RWPE2 (cell line): ENCODE measurements at places on chromosomes 16 and 17.
A peak's percentile ranks its signal among the peaks of the same experiment; 100 is the strongest.

DNA sequence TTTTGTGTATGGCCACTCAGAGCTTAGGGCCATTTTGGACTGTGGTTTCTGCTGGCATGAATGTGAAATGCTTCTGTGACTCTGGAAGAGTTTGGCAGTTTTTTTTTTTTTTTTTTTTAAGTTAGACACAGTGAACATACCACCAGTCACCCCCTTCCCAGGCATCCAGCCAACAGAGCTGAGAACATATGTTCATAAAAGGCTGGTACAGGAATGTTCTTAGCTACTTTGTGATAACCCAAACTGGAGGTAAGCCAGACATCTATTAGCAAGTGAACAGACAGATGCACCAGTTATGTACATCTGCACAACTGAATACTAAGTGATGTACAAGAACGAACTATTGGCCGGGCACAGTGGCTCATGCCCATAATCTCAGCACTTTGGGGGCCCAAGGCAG, 92.7 kb downstream of the ABCC1 start:
- DNase-seq, result no peak

- peak; percentile 55 for DNase-seq
Measured at GRCh38 chr16:89621698-89622409, 8.4 kb downstream of the DPEP1 start.

DNA sequence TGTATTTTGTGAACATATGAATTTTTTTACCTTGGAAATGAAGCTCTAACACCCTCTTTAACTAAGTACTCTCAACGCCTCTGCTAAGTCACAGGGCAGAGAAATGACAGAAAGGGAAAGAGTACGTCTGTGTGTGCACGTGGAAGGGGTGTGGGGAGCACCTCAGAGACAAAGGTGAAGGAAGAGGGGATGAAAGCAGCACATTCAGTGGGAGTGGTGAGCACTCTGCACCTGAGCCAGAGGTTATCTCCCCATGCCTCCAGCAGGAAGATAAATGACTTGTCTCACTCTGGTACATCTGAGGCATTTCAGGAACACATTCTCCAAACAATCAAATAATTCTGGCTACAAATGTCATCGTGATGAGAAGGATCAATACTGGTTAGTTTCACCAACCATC, 15.0 kb downstream of the GNA13 start:
- no peak for DNase-seq

DNA sequence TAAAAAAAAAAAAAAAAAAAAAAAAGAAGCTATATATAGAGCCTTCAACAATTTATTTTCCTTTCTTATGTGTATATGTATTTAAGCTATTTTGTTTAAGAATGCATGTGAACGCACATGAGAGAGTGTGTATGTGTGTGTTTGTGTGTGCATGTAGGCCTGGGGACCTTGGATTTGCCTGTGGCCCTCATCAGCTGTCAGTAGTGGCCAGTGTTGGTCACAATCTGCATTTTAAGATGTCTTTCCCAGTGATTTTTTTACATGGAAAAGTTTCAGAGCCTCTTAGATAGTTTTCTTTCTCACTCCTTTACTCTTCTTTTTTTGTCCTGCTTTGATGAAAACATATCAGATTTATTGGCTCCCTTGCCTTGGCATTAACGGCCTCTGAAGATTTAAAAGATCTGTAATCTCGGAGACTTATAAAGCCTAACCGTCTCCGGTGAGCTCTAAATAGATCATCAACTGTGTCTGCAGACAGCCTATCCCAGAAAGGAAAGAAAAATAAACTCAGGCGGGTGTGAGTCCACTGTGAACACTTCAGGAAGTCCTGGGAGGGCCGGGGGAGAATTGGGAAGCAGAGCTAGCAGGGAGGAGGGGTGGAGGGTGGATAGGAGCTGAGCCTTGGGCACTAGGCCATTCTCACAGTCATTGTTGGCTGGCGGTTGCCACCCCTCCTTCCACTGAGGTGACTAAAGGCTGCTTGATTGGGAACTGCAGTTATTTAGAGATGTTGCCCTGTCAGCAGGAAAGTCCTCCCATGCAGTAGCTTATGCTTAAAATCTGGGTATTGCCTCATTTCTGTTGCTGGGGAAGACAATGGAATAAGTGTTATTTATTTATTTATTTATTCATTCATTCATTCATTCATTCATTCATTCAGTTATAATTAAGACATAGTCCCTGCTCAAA, 86.8 kb downstream of the WWP2 start:
- no peak for DNase-seq

- no peak for DNase-seq
Measured at GRCh38 chr17:77473615-77474226, 333.0 kb downstream of the SEC14L1 start.

DNA sequence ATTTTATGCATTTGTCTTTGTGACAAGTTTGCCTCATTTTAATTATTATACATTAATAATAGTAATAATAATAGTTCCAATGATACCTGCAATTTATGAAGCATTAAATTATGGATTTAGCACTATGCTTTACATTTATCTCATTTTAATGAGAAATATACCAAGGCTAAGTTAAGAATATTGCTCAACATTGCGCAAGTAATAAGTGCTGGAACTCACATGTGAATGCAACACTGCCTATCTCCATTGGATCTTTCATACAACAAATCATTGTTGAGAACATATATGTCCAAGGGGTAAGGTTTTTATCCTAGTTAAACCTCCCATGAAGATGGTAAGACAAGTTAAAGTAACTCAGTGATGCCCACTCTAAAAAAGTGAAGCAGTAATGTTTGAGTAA, 703.7 kb upstream of the SOX9 start:
- no peak for DNase-seq

- DNase-seq, result no peak
Measured at GRCh38 chr16:58485184-58485887, 14.6 kb upstream of the NDRG4 start.

DNA sequence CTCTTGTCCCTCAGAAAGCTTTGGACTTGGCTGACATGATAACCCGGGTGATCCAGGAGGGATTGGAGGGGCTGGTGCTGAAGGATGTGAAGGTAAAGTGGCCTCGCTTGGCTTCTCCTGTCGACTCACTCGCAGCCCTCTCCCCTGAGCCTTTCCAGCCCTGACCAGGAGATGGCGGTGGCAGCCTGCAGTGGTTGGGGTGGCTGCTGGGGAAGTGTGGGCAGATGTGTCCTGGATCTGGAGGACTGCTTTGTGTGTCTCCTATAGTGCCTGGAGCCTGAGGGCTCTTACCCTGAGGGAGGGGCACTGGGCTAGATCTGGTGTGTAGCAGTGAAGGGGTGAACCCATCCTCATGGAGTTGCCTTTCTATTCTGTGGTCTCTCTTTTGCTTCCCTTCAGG, 17.9 kb downstream of the LIG3 start:
- no peak for DNase-seq

- no peak for DNase-seq
Measured at GRCh38 chr17:70055000-70055399, 20.0 kb upstream of the KCNJ16 start.

GRCh38 chr16:72909196-72909595, 138.7 kb downstream of the ZFHX3 start:
- DNase-seq, result no peak

DNA sequence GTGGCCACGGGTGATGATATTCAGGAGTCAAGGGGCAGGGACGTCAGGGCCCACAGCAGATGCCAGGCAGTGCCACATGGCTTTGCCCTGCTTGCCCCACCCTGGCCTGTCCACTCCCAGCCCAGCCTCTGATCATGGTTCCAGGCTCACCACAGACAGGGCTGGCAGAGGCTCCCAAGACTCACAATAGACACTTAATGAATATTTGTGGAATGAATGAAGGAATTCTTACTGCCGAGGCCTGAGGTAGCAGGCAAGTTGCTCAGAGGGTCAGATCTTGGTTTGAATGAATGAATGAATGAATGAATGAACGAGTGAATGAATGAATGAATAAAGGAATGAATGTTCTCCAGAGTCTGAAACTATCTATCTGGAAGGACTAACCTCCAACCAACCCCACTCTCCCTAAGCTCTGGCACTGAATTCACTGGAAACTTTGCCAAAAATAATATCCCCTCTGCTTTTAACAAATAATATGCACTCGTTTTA, 60.9 kb downstream of the RAI1 start:
- no peak for DNase-seq

GRCh38 chr16:72302332-72302731, 130.4 kb upstream of the PMFBP1 start:
- no peak for DNase-seq

GRCh38 chr17:29138184-29138955, 41.8 kb downstream of the MYO18A start:
- no peak for DNase-seq

DNA sequence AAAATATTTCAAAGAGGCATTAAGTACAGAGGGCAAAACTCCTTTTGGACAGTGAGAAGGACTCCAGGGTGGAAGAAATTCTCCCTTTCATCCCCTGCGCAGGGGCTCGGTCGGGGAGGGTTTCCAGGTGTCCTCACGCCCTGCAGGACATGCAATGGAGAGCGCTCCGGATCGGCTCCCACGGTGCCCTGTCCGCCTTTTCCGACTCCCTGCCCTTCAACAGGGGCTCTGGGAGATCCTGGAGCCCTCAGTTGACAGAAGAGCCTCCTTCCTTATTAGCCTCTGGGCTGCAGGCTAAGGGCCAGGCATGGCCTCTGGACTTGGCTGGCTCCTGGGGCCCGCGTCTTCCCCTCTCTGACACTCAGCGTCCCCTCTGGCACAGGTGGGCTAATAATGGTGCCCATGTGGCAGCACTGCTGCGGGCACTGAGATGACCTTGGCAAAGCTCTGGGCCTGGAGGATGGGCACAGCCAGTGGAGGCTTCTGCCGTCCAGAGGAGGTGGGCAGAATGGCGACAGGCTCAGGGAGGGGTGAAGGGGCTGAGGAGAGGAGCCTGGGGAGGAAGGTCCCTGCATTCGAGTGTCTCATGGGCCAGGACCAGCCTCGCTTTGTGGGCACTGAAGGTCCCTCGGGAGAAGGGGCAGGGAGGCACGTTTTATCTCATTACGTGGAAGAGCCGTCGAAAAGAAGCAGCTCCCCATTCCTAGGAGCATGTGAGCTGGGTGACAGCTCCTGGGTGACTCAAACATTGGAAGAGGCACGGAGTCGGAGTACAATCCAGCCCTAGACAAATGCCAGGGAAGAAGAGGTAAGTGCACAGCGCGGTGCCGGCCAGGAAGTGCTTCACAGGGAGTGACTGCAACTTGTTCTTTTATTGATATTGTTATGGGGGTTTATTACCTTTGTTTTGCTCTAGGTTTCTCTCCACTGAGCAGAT, 161.7 kb downstream of the IRF8 start:
- peak; percentile 40 for DNase-seq

DNA sequence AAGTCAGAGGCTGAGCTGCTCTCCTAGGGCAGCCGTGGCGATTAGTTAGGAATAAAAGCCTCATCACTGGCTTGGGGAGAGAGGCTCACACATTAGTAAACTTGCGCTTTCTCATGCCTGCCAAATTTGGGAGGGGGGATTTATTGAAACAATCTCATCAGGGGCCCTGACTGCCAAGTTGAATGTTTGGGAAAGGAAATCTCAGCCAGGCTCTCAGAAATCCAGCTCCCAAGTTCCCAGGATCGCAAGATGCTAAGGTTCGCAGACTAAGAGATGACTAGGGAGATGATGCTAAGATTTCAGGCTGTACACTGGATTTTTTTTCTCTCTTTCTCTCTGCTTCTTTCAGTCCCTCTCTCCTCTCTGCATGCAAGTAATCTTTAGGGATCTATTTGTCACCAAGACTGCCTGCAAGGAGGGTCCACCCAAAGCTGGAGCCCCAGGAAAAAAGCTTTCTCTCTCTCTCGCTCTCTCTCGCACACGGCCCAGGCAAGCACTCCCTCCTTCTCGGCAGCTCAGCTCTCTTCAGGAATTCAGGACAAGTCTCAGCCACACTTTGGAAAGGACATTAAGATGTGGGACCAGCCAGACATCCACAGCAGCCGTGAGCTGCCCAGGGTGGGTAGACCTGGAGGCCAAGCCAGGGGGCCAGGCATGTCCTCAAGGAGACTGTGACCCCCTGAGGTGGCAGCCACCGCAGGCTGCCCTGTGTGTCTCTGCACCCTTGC, 1.4 kb downstream of the GPR139 start:
- DNase-seq, result no peak

DNA sequence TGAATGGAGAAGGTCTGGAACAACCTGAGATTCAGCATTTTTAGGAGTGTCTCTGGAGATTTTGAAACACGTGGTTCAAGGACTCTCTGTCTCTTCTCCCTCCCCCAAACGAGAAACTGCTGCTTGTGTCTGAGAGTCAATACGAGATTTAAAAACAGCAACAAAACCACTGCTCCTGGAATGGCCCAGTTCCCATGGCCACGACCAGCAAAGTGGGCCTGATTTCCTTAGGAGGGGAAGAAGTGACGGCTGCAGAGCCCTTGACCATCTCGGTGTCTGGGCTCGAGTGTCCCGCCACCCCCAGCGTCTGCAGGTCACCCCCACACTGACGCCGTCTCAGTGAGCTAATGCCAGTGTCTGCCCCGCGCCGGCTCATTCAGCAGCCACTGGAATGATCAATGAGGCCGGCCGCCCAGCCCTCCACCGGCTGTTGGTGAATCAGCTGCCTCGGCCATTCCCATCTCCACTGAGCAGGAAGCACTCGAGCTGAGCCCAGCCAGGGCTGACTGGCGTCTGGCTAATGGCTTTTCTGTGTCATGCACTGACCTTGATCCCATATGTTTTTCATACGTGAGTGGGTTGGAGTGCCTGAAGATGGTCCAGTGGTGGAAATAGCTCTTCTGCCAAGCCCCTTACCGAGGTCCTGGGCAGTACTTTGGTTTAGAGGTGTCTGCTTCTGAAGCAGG, 151.8 kb downstream of the PITPNC1 start:
- DNase-seq, result peak; percentile 81

- no peak for DNase-seq
Measured at GRCh38 chr17:73430165-73430680, 118.4 kb upstream of the CDC42EP4 start.

DNA sequence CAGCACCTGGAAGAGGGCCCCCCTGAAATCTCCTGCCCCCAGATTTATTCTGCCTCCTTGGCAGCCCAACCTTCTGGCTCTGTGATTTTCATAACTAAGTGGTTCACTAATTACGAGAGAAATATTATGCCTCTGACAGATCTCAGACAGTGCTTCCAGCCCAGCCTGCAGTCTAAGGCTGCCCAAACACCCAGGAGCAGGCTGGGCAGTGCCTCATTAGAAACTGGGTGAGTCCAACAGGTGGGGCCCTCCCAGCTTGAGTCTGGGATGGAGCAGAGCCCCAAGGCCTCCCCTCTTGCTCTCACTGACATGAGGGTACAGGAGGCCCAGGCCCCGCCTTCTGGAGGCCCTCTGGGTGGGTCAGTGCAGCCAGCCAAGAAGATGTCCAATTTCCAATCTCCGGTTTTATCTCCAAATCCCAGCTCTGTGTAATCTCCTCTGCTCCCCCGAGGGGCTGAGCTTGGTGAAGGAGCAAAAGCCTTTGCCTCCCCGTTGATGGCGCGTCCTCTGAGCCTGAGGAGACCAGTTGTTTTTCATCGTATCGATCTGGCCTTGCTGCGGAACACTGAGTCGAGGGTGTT, 20.1 kb upstream of the ABCC3 start:
- no peak for DNase-seq

GRCh38 chr16:14549789-14550153, 80.3 kb downstream of the PARN start:
- no peak for DNase-seq

DNA sequence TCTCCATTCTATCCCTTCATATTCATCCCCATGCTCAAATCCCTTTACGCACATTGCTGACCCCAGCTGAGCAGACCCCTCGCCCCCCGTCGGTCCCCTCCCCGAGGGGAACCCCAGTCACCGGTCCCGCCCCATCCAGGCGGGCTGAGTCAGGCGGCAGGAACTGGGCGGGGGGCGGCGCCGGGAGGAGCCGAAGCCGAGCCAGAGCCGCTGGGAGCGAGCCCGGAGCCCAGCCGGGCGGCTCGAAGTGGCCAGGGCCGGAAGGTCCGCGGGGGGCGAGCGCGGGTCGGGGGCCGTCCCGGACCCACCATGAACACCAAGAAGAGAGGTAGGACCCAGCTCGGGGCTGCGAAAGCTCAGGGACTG, 8.6 kb downstream of the RIPOR1 start:
- DNase-seq, result no peak
